CD8-positive, alpha-beta T cell (primary cell): ENCODE measurements at places on chromosomes 5 and 9.

DNA sequence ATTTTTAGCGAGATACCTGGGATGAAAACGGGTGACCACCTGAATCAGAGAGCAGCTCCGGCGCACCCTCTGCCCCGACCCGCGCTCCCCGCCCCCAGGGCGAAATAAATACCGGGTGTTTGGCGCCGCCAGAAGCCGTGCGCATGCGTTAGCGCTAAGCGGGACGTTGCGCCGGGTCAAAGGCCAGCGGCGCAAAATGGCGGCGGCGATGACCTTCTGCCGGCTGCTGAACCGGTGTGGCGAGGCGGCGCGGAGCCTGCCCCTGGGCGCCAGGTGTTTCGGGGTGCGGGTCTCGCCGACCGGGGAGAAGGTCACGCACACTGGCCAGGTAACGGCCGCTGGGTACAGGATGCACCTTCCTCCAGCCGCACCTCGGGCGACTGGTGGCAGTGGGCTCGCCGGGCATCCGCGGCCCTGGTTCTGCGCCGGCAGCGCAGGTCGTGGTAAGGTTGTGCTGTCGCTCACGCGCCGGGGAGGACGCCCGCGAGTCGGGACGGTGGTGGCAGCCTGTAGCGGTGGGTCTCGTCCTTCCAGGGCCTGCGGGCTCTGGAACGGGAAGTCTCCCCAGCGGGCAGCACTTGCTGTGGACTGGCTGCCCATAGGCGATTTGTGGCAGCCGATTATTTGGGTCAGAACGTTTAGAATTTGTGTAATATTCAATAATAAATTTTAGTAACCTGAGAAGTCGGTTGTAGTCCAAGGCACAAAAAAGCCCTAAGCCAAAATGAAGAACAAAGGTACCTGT, at the start of gene NDUFS6:
Gene NDUFS6, plus strand, starts transcription at position 186 of the 745 bp plus-strand sequence. Its CDS starts 11 bp downstream, at position 197.
- peak; percentile 80 for DNase-seq

DNA sequence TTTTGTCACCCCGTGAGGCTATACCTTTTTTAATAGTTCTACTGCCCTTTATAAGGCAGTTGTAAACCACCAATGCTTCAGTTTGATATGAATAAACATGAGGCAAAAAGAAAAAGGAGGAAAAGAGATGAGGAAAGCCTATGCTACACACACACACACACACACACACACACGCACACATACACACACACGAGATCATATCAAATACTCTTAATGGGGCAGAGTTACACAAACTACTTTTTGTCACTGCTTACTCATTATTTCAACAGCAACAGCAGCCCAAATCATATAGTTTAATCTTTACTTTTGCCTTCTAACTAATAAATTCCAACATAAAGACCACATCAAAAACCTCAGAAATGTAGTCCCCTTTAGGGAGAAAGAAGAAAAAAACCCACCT, 116.8 kb upstream of the PAM start:
- no peak for DNase-seq

DNA sequence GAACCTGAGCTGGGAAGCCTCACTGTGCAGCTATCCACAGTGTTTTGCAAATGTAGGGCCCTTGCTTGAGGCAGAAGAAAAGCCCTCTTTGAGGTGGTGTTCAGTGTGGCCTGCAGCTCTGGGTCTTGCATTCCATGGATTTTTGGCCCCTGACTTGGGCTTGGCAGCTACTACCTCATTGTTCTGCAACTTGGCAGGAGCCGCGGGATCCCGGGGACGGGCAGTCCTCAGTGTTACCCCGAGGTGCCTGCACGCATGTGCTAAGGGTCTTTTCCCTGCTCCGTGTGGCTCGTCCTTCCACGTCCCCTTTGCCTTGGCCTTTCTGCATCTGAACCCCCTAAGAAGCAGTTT, 39.8 kb downstream of the NEK6 start:
- DNase-seq = no peak

DNA sequence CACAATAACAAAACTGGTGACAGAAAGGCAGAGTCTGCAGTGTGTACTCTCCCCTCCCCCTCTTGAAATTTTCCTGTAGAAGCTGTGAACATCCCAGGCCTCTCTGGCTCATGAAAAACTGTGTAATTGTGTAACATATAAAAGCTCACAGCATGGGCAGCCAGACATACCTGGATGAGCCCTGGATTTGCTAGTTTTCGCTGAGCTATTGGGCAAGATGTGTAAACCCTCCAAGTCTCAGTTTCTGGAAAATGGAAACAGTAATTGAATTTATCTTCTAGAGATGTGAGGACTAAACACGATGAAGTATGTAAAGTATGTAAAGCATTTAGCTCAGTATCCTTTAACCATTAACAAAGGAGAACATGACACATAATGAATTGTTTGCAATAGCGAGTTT, 143.2 kb upstream of the ANKH start:
- no peak for DNase-seq

DNA sequence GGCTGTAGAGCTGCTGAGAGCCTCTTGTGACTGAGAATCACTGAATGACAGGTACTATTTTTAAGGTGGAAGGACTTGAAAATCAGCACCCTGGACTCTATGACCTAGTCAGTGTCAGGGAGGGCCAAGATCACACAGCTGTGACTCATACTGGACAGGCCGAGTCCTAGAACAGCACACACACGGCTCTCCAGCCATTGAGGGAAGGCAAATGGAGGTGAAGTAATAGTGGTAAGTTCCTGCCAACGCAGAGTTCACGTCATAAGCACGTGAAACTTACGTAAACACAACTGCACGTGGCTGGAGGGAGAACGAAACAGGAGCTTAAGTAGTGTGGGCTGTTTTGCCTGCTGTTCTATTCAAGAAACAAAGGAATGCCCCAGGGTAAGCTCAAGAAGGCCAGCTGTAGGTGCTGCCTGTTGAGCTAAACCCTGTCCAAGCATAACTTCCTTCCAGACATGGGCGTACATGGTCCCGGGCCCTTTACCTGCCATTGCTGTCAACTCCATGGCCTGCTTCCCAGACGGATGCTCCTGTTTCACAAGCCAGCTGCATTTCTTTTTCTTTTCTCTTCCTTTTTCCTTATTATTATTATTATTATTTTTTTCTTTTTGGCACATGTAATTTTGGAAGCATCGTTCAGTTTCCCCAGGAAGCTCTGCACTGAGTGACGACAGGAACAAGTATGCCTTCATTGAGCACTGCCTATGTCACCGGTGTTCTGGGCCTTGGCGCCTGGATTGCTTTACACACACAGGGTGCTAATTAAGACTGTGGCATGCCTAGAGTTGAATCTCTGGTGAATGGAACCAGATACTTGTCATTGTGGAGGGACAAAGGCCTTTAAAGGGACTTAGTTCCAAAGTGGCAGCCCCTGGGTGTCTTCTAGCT, 10.2 kb upstream of the LCP2 start:
- DNase-seq = no peak

- no peak for DNase-seq
Observed at GRCh38 chr5:77560677-77561263, 68.7 kb upstream of the WDR41 start.

DNA sequence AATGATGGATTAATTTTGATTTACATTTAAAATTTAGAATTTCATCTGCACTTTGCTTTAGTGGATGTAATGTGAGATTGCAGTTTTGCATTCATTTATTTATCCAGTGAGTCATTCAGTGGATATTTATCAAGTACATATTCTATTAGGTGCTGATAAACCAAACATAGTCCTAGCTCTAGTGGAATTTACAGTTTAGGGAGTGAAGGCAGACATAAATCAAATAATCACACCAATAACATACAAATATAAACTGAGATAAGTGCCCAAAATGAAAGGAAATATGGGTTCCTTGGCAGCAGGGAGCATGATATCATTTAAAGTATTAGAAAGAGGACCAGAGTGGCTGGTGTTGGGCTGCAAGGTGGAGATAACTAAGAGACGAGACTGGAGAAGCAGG, 14.7 kb upstream of the NIPBL start:
- no peak for DNase-seq

DNA sequence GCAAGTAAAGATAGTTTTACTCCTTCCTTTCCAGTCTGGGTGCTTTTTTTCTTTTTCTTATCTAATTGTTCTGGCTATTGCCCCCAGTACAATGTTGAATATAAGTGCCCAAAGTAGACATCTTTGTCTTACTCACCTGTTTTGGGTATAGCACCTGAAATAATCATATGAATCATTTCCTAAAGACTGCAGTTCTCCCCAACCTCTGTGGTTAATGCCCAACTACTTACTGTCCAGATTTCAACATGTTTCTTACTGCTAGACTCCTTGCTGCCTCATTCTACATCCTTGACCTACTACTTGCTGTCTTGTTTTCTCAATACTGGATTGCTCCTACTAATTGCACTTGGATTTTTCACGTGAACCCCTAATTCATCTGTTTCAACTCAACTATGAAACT, 8.8 kb upstream of the HSDL2 start:
- no peak for DNase-seq

GRCh38 chr5:141363952-141364660, at the start of gene PCDHGA5:
TSS of gene PCDHGA5 (plus strand) at chr5:141364162. CDS start at chr5:141364331, 169 bp downstream.
- no peak for DNase-seq

GRCh38 chr5:86807046-86808031, 189.6 kb downstream of the COX7C start:
- no peak for DNase-seq

- no peak for DNase-seq
Observed at GRCh38 chr5:15791859-15792258, 291.9 kb downstream of the FBXL7 start.

DNA sequence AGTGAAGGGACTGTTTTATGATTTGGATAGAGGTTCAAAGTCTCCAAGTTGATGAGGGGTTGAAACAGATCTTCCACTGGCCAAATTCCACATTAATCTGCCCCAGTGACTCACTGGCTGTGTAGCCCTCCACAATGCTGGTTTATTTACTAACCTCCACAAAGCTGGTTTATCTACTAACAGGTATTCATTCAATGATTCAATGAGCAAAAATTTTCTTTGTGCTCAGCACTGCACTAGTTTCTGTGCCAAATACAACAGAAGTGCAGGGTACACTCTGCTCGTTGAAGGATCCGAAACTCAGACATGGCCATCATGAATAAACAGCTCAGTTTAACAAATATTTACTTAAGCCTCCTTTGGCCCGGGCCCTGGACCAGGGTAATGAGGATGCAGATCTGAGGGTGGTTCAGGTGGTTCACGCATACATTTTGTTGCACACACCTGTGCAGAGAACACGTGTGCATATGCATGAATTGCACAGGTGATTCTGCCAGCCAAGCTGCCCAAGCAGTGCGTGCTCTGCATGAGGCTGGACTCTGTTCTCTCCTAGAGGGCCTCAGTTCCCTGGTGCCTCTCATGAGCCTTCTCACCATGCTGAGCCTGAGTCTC, 71.0 kb downstream of the SH3PXD2B start:
- no peak for DNase-seq

DNA sequence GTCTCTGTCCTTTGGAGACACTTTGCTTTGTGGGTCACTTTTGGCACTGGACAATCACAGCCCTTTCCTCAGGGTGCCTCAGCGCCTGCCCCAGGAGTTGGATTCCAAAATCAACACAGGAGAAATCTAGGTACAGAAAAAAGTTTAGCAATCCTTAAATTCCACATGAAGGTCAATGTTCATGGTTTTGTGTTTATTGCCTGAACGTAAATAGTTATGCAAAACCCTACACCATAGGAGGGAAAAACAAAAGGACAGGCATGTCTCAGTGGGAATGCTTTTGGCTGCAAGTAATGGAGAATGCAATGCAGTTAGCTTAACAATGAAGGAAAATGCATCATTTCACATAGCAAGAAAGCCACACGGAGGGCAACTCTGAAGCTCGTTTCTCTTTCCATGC, 6.5 kb upstream of the HMCN2 start:
- no peak for DNase-seq

GRCh38 chr5:1214936-1215220, 10.3 kb upstream of the SLC6A18 start:
- no peak for DNase-seq

GRCh38 chr5:89071101-89071940, 188.3 kb upstream of the MEF2C start:
- no peak for DNase-seq

DNA sequence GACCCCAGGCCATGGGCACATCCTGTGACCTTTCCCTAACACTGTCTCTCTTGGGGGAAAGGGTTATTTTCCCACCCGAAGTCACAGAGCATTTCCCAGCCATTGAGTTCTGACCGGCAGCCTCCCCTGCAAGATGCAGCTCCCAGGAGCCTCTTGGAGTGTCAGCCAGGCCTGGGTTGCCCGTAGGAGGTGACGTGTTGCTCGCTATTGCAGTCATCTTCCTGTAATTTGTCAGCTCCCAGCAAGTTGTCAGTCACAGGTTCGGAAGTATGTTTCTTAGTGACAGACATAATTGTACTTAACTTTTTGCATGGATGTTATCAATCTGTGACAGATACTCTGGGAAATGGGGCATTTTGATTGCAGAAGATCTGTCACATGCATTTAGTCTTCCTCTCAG, 74.5 kb downstream of the MVB12B start:
- no peak for DNase-seq

- no peak for DNase-seq
Observed at GRCh38 chr9:130713286-130713960, 19.8 kb downstream of the EXOSC2 start.

DNA sequence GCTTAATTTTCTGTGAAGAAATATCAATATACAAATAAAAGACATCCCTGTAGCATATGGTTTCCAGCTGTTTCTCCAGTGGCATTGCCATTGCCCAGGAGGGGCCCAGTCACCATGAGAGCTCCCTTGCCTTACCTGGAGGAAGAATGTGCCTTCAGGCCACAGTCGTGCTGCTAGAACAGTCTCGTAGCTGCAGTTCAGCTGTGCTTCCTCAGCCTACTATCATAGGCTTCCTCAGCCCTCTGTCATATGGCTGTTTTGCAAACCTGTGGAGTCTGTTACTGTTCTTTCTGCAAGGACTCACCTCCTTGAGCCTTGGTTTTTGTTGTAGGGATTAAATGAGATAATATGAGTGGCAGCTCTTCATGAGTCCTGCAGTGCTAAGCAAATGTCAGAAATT, 67.6 kb downstream of the RCL1 start:
- DNase-seq = no peak

- no peak for DNase-seq
Observed at GRCh38 chr5:174188295-174188694, 142.8 kb downstream of the NSG2 start.

GRCh38 chr9:76756268-76756640, 8.0 kb upstream of the PCA3 start:
- no peak for DNase-seq

- DNase-seq = no peak
Observed at GRCh38 chr5:135382981-135383380, 16.1 kb downstream of the MACROH2A1 start.

DNA sequence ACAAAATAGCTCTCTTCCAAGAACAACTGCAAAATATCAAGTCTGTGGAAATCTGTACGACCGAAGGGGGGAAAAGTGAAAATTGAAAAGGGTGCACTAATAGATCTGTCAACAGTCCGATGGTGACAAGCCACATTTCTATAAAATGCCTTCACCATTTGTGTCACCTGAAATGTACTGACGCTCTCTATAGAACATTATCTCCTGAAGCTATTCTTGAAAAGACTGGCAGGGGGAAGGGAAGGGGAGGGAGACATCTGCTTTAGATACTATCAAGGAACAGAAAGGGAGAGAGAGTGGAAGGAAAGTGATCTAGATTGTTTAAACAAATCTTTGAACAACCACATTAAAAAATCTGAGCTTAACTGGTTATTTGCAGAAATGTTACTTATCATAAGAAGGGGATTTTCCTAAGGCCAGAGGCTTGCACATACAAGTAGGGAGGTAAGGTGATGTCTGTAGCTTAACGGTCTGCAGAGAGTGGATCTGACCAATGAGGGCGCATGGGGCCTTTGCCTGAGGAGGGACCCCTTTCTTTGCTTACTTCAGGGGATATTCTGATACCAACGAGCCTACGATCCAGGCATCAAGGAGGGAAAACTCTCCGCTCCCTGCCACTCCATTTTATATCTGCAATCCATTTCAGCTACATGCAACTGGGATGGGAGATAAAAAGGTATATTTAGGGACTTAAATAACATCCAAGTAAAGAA, 92.1 kb downstream of the CRB2 start:
- no peak for DNase-seq
